ENCODE measurements at places on chromosomes 4 and X. TPM values are rescaled to one million over a fixed set of nuclear protein-coding genes. Genes with fewer than 3 reads are reported as not detected.

GRCh38 chr4:1195109-1195671 lies 22.8 kb upstream of the SPON2 start:
- no peak overlapping the region for H3K4me3 ChIP-seq
- peaks cover 10% of the 10 kb centered on the region for H3K4me1 ChIP-seq
- no peak overlapping the region for H3K27ac ChIP-seq

DNA sequence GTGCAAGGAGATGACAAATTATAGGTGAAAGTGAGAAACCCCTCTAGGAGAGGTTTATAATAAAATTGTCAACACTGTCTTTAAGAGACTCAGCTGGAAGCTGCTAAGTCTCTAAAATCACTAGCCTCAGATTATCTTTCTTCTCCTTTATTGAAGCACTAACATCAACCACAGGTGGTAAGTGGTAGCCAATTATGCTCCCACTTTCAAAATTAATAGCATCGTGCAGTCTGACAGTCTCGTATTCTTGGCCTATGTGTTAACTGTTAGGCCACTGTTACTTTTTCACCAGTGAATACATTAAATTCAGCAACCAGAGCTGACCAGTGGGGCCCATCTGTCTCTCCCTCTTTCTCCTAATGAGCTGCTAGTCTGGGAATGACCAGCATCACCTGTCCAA lies 674.1 kb downstream of the RAPGEF2 start:
- no peak overlapping the region for H3K27ac ChIP-seq
- no peaks in the 10 kb centered on the region for H3K4me1 ChIP-seq
- no peaks in the 10 kb centered on the region for H3K36me3 ChIP-seq
- DNase-seq, result no peak

DNA sequence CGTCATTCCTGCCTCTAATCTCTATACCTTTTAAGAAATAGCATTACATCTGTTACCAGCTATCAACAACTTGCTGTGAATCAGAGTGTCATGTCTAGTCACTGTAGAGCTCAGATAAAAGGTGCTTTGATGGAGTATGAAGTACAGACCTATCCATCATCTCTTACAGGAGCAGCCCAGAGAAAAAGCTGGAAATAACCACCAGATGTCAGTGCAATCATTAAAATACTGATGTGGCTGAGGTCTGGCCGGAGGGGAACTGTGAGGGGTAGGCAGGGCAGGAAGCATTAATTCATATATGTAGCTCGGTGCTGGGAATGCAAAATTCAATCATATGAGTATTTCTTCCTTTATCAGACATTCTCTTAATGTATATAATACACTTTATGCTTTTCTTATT lies 100.6 kb downstream of the AKAP4 start:
- H3K4me1 ChIP-seq, result no peaks in the 10 kb centered on the region
- H3K27ac ChIP-seq, result no peak overlapping the region
- peaks cover 11% of the 10 kb centered on the region for H3K36me3 ChIP-seq
- peak; percentile 39 for DNase-seq

DNA sequence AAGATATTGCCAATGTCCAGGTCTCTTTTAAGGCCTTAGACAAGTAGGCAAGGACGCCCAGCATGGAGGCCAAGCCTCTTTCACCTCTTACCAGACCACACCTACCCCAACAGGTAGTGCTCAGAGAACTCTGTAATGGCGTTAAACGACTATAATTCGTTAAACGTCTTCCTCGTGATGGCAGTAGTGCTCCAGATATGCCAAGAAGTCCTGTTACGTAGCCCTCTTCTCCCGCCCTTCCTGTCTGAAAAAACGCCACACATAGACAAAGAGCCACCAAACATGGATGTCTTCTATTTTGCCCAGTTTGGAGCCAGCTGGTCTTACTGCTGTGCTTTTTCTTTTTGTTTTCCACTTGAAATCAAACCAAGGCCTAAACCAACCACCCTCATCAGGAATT lies 190.7 kb downstream of the OR13H1 start:
- DNase-seq, result peak; percentile 89
- H3K36me3 ChIP-seq, result no peaks in the 10 kb centered on the region
- no peaks in the 10 kb centered on the region for H3K27me3 ChIP-seq
- H3K27ac ChIP-seq, result no peak overlapping the region
- no peak overlapping the region for H3K4me3 ChIP-seq
- no peaks in the 10 kb centered on the region for H3K4me1 ChIP-seq

Gene GABRG1
- 0.03 TPM for polyA plus RNA-seq
